ENCODE measurements at places on chromosomes 2 and 18. TPM values are rescaled to one million over a fixed set of nuclear protein-coding genes. Genes with fewer than 3 reads are reported as not detected.

DNA sequence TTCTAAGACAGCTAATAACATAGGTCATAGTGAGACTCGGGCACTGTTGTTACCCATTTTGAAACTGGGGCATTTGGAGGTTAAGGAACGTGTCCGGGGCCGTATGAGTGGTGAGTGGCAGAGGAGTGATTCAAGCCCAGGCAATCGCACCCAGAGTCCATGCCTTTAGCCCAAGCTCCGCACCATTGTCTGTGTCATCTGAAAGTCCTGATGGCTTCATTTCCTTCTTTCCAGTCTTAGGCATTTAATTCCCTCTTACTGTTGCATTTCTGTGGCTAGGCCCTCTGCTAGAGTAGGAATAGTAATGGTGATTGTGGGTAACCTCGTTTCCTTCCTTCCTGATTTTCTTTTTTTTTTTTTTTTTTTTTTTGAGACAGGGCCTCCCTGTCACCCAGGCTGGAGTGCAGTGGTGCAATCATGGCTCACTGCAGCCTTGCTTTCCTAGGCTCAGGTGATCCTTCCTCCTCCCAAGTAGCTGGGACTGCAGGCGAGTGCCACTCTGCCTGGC, 49.8 kb upstream of the ASB1 start:
- ATAC-seq = peak; percentile 97

DNA sequence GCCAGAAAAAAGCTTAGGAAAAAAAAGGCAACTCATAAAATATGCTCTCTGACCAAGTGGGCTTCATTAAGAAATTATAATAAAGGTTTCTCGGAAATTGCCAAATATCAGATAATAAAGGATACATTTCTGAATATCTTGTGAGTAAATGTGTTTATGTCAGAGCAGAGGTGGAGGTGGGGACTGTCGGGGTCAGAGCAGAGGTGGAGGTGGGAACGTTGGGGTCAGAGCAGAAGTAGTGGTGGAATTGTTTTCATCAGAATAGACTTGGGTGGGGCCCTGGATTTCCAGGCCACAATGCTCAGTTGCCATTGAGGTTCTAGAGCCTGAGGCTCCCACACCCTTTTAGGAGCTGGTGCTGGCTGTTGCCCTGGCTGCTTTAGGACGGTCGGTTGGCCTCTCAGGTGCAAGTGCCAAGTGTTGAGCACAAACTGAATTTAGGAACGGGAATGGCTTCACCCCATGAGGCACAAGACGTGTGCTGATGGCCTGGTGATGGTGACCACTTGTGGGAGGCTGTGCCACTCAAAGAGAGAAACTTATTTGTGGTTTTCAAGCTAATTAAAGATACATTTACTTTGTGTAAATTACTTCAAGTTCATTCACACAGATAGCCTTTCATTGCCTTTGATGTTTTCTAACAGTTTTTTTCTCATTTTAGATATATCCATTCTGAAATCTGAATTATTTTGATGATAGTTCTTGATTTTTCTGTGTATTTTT, 131.5 kb downstream of the ATP9B start:
- ATAC-seq = no peak

Gene UBE2F
- 38.9 TPM for total RNA-seq

GRCh38 chr2:184654945-184655344, 56.6 kb downstream of the ZNF804A start:
- no peak for ATAC-seq

Gene ALLC
- total RNA-seq = not detected

DNA sequence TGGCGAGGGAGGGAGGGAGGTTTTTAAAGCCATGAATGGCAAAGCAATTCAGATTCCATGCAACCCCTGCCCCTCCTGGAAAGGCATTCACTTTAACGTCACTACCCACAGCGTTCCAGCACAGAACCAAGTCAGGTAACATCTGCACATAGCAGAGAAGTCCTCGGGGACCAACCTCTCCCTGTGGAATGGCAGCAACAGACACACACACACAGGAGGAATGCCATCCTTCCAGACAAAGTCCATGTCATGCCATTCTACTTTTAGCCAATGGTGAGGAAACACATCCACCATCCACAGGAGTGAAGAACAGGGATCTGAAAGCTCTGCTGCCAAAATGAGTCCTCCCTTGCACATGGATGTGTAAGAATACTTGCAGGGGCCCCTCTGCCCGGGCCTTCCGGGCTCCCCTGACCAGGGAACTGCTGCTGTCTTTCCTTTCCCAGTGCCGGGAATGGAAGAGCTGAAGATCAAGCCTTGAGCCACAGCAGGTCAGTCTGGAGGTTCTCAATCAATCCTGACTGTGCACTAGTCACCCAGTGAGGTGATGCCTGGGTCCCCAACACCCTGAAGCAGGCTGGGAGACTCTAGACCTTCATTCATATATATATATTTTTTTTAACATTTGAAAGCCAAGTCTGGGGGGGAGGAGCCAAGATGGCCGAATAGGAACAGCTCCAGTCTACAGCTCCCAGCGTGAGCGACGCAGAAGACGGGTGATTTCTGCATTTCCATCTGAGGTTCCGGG, 63.7 kb downstream of the UXS1 start:
- ATAC-seq = no peak

Gene CABLES1
- total RNA-seq = 2.7 TPM

DNA sequence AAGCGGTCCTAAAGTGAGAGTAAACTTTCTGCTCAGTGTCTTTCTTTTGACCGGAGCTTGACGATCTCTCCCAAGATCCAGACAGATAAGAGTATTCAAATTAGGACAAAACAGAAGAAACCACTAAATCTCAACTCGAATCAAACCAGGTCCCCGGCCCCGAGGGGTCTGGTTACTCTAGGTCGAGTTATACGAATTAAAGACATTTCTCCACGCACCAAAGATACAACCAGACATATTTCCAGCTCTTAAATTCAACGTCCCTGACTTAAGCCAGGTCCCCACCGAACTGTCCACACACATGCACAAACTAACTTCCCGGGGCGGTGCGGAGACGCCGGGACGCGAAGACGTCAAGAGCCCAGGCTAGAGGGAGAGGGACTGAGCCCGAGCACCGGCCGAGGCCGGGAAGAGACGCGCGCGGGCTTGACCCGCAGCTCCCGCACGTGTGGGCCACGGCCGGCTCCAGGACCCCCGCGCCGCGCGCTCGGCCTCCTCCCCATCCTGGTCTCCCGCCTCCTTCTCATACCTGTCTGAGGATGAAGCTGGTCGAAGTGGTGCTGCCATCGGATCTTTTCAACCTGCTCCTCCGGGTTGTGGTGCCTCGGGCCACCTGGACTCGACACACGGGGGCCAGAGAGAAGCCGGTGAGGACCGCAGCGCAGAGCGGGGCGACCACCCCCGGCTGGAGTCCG, 896 bp downstream of the CACNB4 start:
- peak; percentile 39 for ATAC-seq

GRCh38 chr2:6080932-6081753, 389.0 kb downstream of the SOX11 start:
- ATAC-seq = no peak

Gene CDK15
- total RNA-seq = not detected

DNA sequence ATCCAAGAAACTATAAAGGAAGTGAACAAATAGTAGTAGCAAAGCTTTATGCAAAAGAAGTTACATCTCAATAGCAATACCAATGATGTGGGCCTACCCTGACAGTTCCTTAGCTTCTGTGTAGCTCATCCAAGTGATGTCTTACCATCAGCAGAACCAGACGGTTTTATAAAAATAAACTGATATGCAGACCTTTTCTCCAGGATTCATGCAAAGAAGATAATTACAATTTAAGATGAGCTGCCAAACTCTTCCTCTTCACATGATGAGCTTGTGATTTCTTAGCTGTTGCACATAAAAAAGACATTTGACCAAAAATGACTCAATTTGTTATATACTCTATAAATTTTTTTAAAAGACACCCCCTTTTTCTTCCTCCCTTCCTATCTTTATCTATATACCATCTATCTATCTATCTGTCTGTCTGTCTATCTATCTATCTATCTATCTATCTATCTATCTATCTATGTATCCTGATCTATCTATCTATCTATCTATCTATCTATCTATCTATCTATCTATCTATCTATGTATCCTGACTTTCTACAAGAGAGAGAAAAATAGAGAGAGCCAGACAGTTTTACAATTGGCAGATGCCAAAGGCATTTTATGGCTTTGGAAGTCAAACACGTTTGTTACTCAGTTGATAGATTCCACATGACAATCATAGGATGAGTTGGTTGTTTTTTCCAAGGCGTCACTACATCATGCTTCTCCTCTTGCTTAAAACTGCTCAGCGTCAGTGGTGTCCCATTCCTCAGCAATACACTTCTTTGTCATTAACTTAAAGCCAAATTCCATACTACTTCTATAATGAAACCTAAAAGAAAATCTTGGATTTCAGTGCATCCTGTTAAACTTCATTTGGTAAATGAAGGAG, 65.9 kb upstream of the ACTR3 start:
- no peak for ATAC-seq

- no peak for ATAC-seq
These were observed 331.9 kb downstream of the CDH19 start for GRCh38 chr18:66271962-66272361.

DNA sequence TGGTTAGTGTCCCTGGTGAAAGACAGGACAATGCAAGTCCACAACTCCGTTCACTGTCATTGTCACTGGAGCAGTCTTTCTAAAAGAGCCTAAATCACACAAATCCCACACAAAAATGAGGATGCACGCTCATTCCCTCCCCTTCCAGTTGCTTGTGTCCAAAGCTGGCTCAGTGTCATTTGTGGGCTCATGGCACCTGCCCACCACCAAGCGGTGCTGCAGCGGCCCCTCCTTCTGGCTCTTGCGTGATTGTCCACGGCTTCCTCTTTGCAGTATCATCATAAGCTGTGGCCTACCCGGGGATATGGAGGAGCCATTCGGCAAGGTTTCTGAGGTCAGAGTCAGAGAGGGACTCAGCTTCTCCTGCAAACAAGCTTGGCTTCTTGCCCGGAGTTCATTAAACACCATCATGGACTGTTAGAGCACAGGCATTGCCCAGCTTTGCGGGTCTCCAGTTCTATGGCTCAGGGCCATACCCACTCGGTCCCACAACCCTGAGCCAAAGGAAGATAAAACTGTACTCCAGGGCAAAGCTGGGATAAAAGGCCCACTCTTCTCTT, 179.4 kb upstream of the AGAP1 start:
- ATAC-seq = no peak

- ATAC-seq = no peak
These were observed 89.2 kb downstream of the STPG4 start for GRCh38 chr2:47065771-47066380.

GRCh38 chr2:15363142-15363541, 198.0 kb downstream of the NBAS start:
- ATAC-seq = no peak

Gene TRIM54
- total RNA-seq = not detected

Gene EFHD1
- 0.71 TPM for total RNA-seq

GRCh38 chr2:144438801-144439631, 80.9 kb downstream of the ZEB2 start:
- no peak for ATAC-seq

- no peak for ATAC-seq
These were observed 4.3 kb downstream of the MCEE start for GRCh38 chr2:71125506-71126294.

GRCh38 chr2:227828477-227828912, 14.9 kb downstream of the CCL20 start:
- no peak for ATAC-seq

Gene CRACDL
- 0.13 TPM for total RNA-seq

Gene GLI2
- not detected for total RNA-seq

- no peak for ATAC-seq
These were observed 71.3 kb downstream of the ITGA4 start for GRCh38 chr2:181528441-181528840.

Gene VWC2L
- not detected for total RNA-seq

Gene HRH4
- 3.8 TPM for total RNA-seq

Gene CHRNG
- not detected for total RNA-seq

- no peak for ATAC-seq
These were observed 73.8 kb upstream of the EML6 start for GRCh38 chr2:54649633-54650032.

GRCh38 chr2:216348756-216349308, 23.5 kb downstream of the MARCHF4 start:
- ATAC-seq = peak; percentile 85

- ATAC-seq = no peak
These were observed 4.5 kb downstream of the SCYGR3 start for GRCh38 chr2:227610123-227610522.

- no peak for ATAC-seq
These were observed 266 bp downstream of the KDM3A start for GRCh38 chr2:86441392-86441881.

- ATAC-seq = peak; percentile 97
These were observed 44.5 kb downstream of the EML6 start for GRCh38 chr2:54767921-54768320.

DNA sequence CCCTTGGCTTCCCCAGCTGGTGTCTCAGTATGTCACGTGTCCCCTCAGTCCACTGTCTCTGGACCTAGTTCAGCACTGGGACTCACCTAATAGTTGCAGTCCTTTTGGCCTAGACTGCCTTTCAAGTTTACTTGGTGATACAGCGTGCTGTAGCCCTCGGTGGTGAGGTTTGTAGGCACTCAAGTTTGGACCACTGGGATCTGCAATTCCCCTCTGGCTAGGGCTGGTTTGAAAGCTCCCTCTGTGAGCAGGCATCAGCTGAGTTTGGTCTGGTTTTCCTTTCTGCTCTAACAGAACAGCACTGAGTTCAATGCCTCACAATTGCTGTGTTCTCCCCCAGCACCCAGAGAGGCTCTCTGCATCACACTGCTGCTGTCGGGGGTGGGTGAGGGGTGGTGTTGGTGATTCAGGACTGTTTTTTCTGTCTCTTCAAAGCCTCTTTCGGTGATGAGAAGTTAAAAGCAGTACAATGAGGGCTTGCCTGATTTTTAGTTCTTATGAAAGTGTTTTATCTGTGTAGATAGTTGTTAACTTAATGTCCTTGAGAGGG, 494.2 kb downstream of the TDRD15 start:
- no peak for ATAC-seq

GRCh38 chr2:148102641-148103040, 81.8 kb downstream of the MBD5 start:
- no peak for ATAC-seq

- ATAC-seq = no peak
These were observed 76.2 kb upstream of the GLI2 start for GRCh38 chr2:120659275-120659977.

GRCh38 chr2:183029219-183029618, 9.0 kb downstream of the NCKAP1 start:
- ATAC-seq = no peak

DNA sequence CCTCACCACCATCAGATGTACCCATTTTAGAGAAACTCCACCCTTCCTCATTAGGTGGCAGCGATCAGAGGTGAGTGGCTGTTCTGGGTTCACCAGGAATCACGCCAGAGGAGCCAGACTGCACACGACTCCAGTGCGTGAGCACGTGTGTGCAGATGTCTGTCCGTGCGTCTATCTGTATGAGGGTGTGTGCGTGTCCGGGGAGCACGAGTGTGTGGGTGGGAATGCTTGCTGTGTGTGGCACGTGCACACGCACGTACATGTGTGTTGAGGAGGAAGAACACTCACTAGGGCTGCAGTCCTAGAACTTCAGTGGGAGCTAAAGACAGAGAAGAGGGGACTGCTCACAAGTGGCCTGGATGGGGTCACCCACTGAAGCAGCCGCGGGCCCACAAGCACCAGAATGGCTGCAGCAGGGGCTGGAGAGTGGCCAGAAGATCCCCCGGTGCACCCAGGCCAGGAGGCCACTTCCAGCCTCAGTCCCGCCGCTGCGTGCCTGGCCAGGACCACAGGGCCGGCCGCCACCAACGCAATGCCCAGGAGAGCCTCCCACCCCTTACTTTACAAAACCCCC, 13.9 kb downstream of the HDAC4 start:
- ATAC-seq = no peak
